ENCODE measurements at places on chromosomes 7 and 10. TPM values are rescaled to one million over a fixed set of nuclear protein-coding genes. Genes with fewer than 3 reads are reported as not detected.

GRCh38 chr10:64112701-64113355 is 591.6 kb downstream of the REEP3 start:
- DNase-seq: no peak

DNA sequence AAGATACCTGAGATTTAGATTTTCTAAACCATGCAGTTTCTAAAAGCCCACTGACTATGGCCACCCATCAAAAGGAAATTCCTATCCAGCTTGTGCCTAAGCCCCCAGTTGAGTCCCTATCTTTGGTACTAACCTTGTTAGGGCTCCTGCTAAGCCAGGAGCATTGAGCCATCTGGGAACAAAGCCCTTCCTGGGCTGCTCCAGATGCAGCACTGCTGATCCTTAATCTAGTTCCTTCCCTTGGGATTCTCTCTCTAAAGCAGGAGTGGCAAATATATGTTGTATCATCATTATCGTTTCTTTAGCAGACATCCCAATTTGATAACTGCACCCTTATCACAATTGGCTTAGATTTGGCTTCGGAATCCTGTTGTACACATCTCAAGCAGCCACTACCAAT is 24.7 kb upstream of the PDLIM1 start:
- no peak for DNase-seq

DNA sequence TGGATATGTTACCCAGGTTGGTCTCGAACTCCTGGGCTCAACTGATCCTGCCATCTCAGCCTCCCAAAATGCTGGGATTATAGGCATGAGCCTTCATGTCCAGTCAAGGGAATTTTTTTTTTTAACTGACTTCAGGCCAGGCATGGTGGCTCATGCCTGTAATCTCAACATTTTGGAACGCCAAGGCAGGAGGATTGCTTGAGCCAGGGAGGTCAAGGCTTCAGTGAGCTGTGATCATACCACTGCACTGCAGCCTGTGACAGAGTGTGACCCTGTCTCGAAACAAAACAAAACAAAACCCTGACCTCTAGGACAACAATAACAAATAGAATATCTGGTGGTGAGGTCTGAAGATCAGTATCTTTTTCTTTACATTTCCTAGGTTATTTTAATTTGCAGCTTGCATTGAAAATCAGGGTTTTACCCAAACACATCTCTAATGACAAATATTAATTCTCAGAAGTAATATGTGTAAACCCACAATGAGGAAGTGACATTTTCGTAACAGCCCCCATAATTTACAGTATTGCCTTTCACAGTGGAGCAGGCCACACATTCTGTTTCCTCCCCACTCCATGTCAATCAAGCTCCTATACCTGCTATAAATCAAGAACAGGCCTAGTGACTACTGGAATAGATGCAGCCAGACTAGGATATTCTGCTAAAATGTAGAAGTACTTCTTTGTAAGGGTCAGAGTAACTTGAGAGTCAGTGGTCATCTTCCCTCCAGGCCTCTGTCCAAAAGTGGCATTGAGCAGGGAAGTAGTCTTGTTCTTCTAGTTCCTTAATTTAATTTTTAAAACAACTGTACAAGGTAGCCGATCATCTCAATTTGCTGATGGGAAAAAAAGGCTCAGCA is 43.3 kb upstream of the ECHDC3 start:
- DNase-seq: no peak

Gene ITIH2
- not detected for polyA plus RNA-seq

Gene OR13A1
- not detected for polyA plus RNA-seq
